ENCODE measurements at places on chromosomes 16 and 17.

GRCh38 chr17:77708049-77708448, 250.5 kb upstream of the TNRC6C start:
- no peak for DNase-seq

DNA sequence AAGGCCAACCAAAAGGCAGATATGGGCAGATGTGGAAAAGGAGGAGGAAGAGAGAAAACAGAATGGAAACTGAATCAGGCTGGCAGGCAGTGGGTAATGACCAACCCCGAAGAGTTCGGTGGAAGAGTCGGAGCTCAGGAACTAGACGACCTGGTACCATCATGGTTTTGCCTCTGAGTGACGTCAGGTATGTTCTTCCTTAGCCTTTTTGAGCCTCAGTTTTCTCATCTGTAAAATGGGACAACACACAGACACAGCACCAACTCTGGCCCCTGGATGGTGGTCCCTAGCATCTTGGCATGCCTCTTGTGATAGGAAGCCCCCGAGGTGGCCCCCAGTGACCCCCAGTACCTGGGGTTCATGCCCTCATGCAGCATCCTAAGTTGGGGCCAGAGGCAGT, 37.2 kb upstream of the C16orf82 start:
- DNase-seq, result no peak

DNA sequence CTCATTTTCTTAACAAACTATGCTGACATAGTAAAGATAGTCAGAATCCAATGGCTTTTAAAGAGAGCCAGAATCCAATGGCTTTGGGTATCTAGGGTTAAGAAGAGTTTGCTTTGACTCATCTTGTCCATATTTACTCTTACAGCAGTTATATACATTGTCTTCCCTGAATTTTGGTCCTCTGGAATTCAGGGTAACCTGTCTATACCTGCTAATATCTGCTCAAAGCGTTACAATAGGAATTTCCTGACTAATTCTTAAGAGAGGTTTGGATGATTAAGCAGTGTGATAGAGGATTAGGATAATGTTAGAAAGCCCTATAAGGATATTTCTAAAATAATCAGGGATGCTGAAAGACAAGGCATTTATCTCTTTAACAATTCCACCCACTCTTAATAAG, 2.0 kb upstream of the CDH8 start:
- DNase-seq, result no peak

GRCh38 chr16:1920727-1921171, 2.5 kb upstream of the HS3ST6 start:
- DNase-seq, result no peak

DNA sequence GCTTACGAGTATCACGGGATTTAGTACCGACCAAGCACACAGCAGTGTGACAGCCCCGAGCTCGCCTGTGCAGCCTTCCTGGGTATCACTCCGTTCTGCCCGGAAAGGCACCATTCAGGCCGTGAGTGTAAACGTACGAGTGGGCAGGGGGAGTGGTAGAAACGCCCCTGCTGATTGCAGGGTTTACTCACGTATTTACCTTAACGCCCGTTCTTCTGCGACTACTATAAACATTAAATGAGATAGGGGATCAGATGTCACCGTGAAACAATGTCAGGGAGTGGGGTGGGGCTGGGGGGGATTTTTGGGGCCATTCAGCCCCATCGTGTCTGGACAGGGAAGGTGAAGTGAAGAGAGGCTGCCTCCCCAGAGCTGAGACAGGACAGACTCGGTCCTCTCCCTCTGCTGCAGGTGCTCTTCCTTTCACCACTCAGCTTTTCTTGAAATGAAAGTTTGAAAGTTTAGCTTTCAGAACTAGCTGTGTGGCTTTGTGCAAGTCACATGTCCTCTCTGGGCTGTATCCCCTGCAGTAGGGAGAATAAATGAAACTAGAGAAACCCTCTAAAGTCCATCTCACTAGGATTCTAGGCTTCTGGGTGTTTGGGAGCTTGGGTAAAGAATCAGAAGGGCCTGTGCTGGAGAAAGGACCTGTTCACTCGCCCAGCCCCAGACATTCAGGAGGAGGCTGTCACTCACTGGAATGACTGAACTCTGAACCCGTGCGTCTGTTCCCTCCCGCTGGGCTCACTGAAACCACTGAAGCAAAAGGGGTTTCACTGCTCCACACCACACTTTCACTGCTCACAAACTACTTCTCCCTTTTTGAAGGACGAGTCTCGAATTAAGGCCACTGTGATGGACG, 66.7 kb downstream of the RPA1 start:
- no peak for DNase-seq

GRCh38 chr16:88781140-88782077, 3.6 kb downstream of the PIEZO1 start:
- DNase-seq, result no peak

DNA sequence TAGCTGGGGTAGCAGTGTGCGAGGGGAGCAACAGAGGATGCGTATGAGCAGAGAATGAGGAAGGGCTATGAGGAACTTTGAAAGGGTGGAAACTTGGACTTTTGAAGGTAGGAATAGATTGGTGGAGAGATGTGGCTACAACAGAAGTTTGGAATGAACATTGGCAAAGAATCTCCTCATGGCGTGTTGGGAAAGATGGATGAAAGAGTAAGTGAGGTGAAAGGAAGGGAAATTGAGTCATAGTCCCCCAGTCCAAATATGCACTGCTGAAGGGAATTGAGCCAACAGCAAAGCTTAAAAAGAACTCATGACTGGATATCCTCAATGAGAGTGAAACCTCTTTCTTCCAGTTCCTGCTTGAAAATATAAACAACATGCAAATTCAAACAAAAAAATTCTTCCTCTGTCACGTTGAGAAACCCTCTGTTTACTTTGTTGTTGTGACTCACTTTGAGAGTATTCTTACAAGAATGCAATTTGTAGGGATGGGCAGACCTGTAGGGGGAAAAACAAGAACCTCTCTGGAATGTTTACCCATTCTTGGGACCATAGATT, 313.2 kb upstream of the KCNJ16 start:
- peak; percentile 61 for DNase-seq

GRCh38 chr17:19590912-19591551, 57.4 kb downstream of the SLC47A1 start:
- no peak for DNase-seq

DNA sequence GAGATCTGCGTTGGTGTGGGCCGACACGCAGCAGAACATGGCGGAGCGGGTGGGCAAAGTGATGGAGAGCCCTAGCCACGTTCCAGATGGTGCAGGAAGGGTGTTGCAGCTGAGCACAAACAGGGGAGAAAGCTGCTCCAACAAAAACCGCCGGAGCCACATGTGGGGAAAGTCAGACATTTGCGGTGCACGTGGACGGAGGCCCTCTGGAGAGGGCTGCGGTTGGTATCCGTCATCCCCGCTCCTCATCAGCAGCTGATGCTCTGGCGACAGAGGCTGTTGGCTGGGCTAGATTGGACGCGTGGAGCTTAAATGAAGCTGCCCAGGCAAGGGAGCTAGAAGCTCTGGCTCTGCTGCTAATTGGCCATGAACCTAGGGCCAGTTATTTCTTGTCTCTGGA, 43.5 kb upstream of the ADCY9 start:
- no peak for DNase-seq

DNA sequence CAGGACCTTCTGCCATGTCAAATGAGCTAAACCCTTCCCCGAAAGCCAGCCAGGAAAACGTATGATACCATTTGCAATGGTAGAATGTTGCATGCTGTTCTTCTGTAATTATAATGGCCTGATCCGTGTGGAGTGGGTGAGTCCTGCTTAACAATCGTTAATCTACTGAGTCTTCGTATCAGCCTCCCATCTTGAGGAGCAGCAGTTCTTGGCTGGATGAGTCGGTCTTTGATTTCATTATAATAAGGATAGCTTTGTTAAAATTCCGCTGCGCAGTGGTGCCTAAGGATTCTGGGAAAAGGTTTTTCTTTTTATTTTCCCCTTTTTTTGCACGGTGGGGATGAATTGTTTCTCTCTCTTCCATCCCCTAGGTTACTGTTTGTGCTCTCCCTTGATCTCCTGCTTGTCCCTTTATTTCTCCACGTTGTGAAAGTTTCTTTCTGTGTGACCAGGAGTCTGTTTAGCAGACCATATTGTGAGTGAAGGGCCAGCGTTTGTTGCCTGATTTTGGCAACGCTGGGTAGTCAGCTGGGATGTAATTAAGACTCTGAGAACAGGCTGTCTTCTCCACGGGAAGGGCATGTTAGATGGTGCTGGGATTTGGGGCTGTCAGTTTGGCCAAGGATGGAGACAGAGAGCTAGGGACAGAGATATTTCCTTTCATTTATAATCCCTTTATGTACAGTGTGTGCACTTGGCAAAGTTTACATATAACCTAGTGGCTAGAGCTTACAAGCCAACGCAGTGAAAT, 263.0 kb downstream of the FTO start:
- DNase-seq, result no peak

GRCh38 chr16:57084996-57085395, 7.4 kb upstream of the CPNE2 start:
- no peak for DNase-seq

GRCh38 chr16:67544844-67545664, 16.4 kb downstream of the RIPOR1 start:
- no peak for DNase-seq

- no peak for DNase-seq
These were observed 174.0 kb upstream of the CIBAR2 start for GRCh38 chr16:85286066-85286831.

GRCh38 chr16:68059804-68060203, 25.4 kb upstream of the NFATC3 start:
- DNase-seq, result no peak

- no peak for DNase-seq
These were observed 2.4 kb downstream of the AMFR start for GRCh38 chr16:56422896-56423441.

DNA sequence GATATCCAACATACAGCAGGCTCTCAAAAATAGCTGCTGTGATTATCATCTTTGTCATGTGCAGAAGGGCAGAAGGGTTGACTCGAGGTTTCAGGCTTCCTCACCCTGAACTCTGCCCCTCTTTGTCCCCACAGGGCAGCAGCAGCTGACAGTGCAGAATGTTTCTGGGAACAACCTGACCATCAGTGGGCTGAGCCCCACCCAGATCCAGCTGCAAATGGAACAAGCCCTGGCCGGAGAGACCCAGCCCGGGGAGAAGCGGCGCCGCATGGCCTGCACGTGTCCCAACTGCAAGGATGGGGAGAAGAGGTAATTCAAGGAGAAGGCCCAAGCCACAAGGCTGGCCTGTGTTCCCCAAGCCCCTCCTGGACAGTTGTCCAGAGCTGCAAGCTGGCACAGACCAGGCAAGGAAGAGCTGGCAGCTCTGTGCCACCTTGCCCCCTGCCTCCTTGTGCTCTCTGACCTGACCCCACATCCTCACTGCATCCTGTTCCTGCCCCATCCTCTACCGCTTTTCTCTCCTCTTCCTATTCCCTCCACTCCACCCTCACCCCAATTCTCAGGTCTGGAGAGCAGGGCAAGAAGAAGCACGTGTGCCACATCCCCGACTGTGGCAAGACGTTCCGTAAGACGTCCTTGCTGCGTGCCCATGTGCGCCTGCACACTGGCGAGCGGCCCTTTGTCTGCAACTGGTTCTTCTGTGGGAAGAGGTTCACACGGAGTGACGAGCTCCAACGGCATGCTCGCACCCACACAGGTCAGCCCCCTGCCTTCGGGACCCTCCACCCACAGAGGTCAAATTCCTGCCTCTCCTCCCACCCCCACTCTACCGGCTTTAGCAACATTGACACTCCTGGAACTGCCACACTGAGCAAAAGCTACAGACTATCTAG, 16.3 kb upstream of the PNPO start:
- no peak for DNase-seq

DNA sequence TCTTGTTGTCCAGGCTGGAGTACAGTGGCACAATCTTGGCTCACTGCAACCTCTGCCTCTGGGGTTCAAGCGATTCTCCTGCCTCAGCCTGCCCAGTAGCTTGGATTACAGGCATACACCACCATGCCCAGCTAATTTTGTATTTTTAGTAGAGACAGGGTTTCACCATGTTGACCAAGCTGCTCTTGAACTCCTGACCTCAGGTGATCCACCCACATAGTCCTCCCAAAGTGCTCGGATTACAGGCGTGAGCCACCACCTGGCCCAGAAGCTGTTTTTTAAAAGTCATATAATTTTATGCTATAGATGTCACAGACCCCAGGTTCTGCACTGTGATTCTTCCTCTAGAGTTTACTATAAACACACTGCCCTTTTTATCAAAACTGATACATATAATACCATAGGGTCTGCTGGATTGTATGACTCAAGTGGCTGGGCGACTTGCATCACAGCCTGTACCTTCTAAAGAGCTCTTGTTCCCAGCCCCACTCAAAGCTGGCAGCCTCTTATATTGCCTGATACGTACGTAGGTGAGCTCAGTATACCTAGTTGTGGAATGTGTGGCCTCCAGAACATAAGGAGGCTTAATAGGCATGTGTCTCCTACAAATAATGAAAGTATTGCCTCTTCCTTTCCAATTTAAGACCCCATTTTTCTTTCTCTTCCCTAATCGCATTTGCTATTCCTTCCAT, 295.8 kb downstream of the ZFHX3 start:
- no peak for DNase-seq

GRCh38 chr17:49333804-49334203, 28.2 kb downstream of the ZNF652 start:
- DNase-seq, result no peak

GRCh38 chr16:87288753-87289362, 28.3 kb downstream of the C16orf95 start:
- DNase-seq, result no peak

GRCh38 chr16:23824909-23825308, 10.9 kb upstream of the PRKCB start:
- no peak for DNase-seq

DNA sequence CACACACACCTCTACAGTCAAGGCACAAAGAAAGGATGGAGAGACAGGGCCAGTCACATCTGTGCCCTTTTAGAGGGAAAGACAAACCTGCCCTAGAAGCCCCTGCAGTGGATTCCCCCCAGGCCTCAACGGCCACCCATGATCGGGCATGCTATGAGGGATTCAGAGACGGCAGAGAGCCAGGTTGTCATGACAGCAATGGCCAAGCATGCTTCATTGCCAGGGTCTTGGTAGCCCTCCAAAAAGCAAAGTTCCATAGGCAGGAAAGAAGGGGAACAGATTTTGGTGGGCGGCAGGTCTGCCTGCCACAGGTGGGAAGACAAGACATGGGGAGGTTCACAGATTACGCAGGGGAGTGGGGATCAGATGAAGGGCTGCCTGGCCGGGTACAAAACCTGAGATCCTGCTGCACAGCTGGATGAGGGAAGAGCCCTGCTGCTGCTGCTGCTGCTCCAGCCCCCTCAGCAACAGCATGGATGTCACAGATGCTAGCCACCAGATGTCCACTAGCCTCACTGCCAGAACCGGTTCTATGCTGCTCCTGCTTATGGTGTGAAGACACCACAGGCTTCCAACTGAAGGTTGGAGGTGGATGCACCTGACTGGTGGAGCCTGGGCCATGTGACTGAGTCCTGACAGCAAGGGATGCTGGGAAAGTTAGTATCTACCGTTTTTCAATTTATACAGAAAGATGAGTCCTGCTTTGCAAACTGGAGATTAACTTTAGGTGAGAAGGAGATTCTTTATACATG, 17.8 kb downstream of the ACTG1 start:
- DNase-seq, result no peak

Data from Panc1 (cell line).